Cerebellum (tissue), 4 donors: ENCODE measurements at places on chromosomes 2 and 18. TPM values are rescaled to one million over a fixed set of nuclear protein-coding genes. Genes with fewer than 3 reads are reported as not detected.

- peak; percentile 88 for DNase-seq
Measured at GRCh38 chr18:5237723-5238370, 40.8 kb upstream of the AKAIN1 start.

Gene TMEM169
- total RNA-seq = 18.6 TPM

GRCh38 chr2:4135765-4136164 lies 432.4 kb downstream of the DCDC2C start:
- DNase-seq = no peak

Gene TTN
- 4.3 TPM for total RNA-seq
